ENCODE measurements at places on chromosomes 5 and 9.

- DNase-seq: no peak
These were observed 80.8 kb upstream of the GNAQ start for GRCh38 chr9:78112406-78112805.

- no peak for DNase-seq
These were observed 45.2 kb downstream of the RNF180 start for GRCh38 chr5:64210866-64211265.

DNA sequence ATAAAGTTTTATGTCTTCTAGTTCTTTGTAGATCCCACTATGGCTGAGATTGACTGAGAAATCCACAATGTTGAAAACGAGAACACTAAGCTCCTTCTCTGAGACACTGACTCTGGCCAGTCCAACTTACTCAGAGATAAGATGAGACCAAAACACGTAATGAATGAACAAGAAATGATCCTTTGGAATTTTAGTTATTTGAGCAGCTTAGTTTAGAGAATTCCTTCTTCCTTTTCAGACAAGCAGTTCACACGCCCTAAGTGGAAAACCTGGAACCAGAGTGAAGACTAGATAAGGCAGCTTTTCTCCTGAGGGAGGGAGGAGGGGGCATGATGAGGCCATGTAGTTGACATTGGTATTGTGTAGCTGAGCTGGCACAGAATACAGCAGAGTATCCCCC lies 139.6 kb downstream of the GABRB2 start:
- DNase-seq: no peak

DNA sequence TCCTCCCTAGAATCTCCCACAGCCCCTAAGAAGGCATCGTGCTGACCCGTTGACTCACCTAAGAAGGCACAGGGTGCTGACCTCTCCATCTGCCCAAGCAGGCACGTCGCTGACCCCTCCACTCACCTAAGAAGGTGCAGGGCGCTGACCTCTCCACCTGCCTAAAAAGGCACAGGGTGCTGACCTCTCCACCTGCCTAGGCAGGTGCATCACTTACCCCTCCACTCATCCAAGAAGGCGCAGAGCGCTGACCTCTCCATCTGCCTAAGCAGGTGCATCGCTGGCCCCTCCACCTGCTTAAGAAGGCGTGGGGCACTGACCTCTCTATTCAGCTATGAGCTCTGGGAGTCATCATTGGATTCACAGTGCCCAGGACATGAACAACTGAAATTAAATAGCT lies 54.4 kb upstream of the FCN1 start:
- no peak for DNase-seq

- DNase-seq: no peak
These were observed 10.5 kb downstream of the CLTB start for GRCh38 chr5:176405656-176406435.

DNA sequence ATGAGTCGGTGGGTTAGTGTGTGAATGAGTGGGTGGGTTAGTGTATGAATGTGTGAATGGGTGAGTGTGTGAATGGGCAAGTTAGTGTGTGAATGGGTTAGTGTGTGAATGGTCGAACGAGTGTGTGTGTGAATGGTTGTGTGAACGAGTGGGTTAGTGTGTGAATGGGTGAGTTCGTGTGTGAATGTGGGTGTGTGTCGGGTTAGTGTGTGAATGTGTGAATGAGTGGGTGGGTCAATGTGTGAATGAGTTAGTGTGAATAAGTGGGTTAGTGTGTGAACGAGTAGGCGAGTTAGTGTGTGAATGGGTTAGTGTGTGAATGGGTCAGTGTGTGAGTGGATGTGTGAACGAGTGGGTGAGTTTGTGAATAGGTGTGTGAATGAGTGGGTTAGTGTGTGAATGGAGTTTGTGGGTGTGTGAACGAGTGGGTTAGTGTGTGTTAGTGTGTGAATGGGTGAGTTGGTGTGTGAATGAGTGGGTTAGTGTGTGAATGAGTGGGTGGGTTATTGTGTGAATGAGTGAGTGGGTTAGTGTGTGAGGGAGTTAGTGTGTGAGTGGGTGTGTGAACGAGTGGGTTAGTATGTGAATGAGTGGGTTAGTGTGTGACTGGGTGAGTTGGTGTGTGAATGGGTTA lies 38.8 kb downstream of the NKD2 start:
- no peak for DNase-seq

- no peak for DNase-seq
These were observed 512.1 kb upstream of the MEF2C start for GRCh38 chr5:89395111-89395510.

- DNase-seq: no peak
These were observed 647 bp downstream of the SMARCA2 start for GRCh38 chr9:2015581-2016407.

- DNase-seq: peak; percentile 76
These were observed 268.2 kb downstream of the ISL1 start for GRCh38 chr5:51651476-51651875.

DNA sequence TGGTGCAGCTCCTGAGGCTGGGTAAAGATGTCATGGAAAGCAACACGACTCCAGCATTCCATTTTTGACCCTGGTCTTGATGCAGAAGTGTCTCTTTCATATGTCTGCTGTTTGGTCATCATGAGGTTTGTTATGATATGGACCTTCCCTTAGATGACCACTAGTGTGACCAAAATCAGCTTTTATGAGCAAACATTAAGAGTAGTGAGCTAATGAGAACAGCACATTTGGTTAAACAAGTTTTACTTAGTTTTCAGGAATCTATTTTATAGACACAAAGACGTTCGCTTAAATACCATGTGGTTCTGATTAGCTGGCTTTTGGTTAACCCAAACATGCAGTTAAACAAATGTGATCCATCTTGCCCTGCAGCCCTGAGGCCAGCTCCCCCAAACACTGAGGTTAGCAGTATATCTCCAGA lies 56.7 kb upstream of the ACTBL2 start:
- DNase-seq: no peak

DNA sequence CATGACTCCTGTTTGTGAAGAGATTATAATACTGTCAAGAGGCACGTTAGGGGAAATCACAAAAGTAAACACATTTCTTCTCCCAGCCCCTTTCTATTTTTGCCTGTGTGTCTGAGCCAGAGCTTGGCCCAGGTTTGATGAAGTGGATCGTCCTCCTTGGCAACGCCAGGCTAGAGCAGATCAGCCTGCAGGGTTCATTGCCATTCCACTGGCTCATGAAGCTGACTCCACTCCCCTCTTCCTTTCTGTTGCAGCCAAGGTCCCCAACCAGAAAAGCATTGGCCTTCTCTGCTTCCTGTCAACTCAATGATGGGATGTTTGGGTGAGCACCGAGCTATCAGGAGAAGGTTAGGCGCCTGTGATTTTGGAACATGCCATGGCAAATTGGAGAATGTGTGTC lies 3.3 kb downstream of the ADRB2 start:
- no peak for DNase-seq

- no peak for DNase-seq
These were observed 212.5 kb downstream of the RAB3C start for GRCh38 chr5:58795327-58795726.

DNA sequence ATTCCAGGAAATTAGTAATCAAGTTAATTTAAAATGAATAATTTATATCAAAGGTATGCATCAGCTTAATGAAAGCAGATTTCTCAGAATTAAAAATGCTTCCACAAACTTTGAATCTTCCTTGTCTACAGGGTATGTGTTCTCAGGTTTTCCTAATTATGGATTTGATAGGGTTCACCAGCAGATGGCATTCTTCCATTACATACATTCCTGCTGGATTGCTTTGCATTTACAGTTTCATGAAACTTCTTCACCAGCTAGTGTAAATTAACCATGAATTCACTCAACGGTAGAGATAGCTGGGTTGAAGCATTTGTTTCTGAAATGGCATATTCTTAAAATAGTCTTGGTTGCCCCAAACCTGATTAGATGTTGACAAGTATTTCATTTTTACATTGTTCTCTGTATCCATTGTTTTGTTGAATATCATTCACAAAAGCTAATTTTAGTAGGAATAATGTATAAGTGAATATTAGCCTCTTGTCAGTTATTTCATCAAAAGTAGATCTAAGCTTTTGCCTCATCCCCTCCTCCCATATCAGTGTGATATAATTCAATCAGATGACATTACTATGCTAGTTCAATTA lies 68.7 kb upstream of the WDR41 start:
- DNase-seq: peak; percentile 11

DNA sequence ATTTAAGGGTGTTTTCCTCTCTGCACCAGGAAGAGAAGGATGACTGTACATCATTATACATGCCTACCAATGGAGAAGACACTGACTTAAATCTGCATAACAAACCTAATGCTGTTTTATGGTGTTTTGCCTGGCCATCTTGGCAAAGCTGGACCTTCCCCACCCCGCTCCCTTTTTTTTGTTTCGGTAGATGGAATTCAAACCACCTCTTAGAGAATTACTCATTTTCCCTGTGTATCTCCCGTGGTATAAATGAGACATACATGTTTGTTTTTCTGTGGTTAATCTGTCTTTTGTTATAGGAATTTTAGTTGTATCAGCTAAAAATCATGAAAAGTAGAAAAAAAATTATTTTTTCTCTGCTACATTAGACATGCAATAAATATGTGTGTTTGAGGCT lies 28.8 kb downstream of the IL12B start:
- no peak for DNase-seq

DNA sequence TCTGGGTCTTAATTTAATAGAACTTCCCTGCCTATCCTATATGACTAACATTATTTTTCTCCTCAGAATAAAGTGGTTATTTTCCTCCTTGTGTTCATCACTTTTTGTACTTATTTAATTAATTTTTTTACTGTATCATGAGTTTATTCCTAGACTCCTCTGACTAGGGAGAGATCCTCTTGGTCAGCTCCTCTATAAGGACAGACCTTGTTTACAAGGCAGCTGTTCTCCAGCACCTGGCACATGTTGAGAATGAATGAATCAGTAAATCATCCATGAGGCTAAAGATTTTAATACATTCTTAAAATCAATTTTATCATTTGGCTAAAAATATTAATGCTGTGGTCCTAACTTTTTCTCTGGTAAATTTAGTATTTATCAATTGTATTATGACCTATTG lies 139.8 kb downstream of the NUDT12 start:
- no peak for DNase-seq

Data from RCC 7860 (cell line).